Activated gamma-delta T cell treated with anti-CD3 and anti-CD28 coated beads, Interleukin-2, amount 50 U/mL, for 16 hours (primary cell): ENCODE measurements at places on chromosomes 2 and 18.
A peak's percentile ranks its signal among the peaks of the same experiment; 100 is the strongest.

- DNase-seq = no peak
These were observed 349.4 kb upstream of the POU3F3 start for GRCh38 chr2:104504331-104505073.

DNA sequence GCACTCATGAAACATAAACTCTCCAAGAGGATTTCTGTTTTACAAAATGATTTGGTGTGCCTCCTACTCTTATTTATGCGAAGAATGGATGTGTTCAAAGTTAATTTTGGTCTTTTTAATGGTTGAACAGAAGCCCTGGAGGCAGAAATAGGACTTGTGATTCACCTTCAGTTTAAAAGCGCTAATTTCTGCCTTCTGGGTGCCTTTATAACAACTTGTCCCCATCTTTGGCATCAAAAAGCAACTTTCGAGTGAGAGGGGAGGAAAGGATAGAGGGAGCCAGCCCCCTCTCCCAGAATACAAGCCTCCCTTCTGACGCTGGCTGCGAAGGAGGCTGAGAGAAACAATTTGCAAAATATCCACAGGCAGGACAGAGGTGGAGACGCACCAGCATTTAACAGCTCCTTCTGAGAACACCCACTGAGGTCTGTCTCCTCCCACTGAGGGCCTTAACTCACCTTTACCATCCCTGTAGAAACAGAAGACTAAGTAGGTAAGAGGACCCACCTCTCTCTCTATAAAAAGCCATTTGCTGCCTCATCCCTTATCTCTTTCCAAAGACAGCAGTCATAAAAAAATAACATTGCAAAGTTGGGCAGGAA lies 24.3 kb upstream of the BCL11A start:
- DNase-seq = no peak

- no peak for DNase-seq
These were observed 246.2 kb downstream of the CYP26B1 start for GRCh38 chr2:71901466-71901865.

DNA sequence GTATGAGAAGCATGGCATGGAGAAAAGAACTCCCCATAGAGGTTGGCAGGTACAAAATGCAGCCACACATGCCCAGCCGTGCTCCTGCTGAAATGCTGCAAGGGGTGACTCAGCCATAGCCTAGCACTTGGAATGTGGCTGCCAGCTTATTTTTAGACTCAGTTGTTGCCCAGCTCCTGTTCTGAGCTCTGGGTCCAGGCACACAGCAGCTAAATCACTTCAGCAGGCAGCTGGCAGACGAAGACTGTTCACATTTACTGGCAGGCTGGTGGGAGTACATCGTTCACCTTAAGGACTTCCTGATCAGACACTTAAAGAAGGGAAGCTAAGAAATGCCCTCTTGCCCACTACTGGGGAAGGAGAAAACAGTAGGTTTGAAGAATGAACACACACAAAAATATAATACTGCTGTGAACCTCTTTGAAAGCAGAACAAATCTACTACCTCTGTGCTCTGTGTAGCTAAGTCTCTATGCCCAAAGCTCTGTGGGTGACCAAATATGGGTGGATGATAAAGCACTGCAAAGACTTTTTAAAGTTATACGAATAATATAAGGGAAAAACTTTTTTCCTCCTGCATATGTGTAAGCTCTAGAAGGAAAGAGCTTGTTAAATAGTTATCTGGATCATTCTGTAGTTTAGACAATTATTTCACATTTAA lies 146.1 kb downstream of the LNPK start:
- no peak for DNase-seq

- no peak for DNase-seq
These were observed 21.2 kb downstream of the RTP5 start for GRCh38 chr2:241890524-241891235.

DNA sequence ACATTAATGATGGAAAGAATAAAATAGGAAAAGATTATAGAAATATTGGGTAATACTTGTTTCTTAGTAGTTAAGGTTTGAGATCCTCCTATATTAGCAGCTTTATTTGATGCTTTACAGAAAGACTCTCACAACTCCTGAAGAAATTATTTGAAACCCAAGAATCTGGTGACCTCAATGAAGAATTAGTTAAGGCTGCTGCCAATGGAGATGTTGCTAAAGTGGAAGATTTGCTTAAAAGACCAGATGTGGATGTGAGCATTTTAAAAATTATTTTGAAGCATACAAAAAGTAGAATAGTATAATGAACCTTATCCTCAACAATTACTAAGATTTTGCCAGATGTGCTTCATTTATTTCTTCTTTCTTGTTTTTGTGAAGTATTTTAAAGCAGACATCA lies 59.1 kb downstream of the MIB1 start:
- no peak for DNase-seq

GRCh38 chr2:29314816-29315571 lies 199.8 kb downstream of the CLIP4 start:
- peak; percentile 32 for DNase-seq

DNA sequence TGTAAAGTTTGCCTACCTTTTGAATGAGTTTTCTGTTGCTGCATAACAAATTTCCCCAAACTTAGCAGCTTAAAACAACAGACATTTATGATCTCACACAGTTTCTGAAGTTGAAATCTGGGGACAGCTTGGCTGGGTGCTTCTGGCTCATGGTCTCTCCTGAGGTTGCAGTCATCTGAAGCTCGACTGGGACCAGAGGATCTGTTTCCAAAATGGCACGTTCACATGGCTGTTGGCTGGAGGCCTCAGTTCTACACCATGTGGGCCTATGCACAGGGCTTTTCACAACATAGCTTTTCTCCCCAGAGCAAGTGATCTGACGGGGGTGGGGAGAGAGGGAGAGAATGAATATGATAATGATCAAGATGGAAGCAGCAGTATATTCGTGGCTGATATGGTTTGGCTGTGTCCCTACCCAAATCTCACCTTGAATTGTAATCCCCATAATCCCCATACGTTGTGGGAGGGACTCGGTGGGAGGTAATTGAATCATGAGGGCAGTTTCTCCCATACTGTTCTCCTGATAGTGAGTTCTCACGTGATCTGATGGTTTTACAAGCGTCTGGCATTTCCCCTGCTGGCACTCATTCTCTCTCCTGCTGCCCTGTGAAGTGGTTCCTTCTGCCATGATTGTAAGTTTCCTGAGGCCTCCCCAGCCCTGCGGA lies 3.5 kb downstream of the RALB start:
- DNase-seq = no peak

- no peak for DNase-seq
These were observed 65.1 kb upstream of the RPRM start for GRCh38 chr2:153543635-153544071.

- DNase-seq = no peak
These were observed 621.6 kb upstream of the LRRTM1 start for GRCh38 chr2:80926168-80926567.
